Activated CD8-positive, alpha-beta memory T cell treated with anti-CD3 and anti-CD28 coated beads for 1 hour (primary cell): ENCODE measurements at places on chromosomes 5 and 9.

GRCh38 chr5:135660826-135661575 is 82.2 kb upstream of the CXCL14 start:
- DNase-seq, result no peak

DNA sequence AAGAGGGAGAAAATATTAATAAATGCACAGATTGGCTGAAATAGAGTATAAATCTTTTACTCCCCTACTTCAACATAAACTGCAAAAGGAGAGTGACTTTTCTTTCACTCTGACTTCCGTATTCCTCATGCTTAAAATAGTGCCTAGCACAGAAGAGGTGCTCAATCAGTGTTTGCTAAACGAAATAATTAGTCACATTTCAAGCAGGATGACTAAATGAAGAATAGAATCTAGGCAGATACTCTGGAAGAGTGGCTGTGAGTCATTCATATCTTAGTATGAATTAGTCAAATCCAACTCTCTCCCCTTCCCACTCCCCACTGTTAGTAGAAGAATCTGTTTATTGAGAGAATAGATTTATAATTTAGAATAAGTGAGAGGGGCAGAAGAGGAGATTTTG is 4.8 kb downstream of the CD274 start:
- no peak for DNase-seq

GRCh38 chr9:125433461-125434011 is 171.9 kb downstream of the GAPVD1 start:
- no peak for DNase-seq

- DNase-seq, result no peak
Measured at GRCh38 chr9:127505396-127506116, 54.2 kb downstream of the LRSAM1 start.

- DNase-seq, result no peak
Measured at GRCh38 chr9:70983723-70984295, 137.6 kb downstream of the TRPM3 start.

DNA sequence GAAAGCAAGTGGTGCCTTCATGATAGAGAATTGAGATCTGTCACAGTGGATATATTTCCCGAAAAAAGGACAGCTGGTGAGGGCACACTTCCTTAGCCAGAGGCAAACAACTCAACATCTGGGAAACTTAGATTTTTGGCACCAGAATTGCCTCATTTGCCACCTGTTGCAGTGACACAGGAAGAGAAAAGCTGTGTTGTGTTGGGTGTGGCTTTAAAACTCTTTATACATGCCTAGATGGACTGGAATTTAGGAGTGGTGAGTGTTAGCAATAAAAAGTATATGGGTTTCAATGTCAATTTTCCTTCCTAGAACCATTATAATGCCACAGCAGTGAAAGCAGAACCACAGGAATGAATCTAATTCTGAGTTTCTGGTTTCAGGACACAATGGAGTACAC is 62.6 kb upstream of the CEMIP2 start:
- no peak for DNase-seq
